Fibroblast of the aortic adventitia (primary cell): ENCODE measurements at places on chromosomes 3 and 15. TPM values are rescaled to one million over a fixed set of nuclear protein-coding genes. Genes with fewer than 3 reads are reported as not detected.

GRCh38 chr15:78910271-78910670 is 34.6 kb downstream of the CTSH start:
- DNase-seq, result no peak

DNA sequence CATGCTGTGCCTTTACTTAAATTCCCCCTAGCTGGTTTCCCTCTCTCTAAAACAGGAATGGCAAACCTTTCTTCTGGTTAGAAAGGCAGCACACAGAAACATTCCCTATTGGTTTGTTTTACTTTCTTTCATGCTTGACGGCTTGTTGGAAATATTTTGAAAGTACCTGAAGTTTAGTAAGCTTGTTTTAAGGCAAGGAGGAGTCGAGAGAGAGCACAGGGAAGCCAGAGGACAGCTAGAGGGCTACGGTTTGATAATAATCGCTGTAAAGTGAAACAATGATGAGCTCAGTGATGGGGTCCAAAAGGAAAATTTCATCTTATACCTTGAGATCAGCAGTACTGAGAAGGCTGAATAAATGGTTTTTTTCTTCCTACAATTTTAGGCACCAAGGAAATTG is 64.1 kb downstream of the ATP13A4 start:
- DNase-seq, result no peak

- DNase-seq, result peak; percentile 60
Measured at GRCh38 chr3:42376344-42376798, 34.0 kb downstream of the LYZL4 start.

DNA sequence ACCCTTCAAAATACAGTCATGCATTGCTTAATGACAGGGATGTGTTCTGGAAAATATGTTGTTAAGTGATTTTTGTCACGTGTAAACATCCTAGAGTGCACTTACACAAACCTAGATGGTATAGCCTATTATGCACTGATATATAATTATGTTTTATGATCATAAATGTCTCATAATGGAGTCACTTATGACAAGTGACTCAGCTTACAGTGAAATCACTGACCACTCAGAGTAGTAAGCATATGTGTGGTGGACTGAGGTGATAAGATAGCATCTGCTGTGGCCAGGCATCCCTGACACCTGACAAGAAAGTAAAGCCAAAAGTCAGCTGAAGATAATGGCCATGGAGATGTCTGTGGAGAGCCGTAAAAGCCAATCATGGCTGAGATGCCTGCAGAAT is 5.4 kb downstream of the ACAD11 start:
- no peak for DNase-seq

DNA sequence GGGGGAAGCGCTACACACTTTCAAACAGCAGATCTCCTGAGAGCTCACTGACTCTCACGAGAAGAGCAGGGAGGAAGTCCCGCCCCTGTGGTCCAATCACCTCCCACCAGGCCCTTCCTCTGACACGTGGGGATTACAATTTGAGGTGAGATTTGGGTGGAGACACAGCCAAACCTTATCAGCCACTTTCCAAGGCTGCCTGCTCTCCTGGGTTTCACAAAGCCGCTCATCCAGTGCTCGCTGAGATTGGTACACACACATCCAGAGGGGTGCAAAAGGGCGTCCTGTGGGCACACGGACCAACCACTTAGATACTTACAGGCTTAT is 23.1 kb downstream of the XXYLT1 start:
- no peak for DNase-seq

- peak; percentile 75 for DNase-seq
Measured at GRCh38 chr3:17412950-17413530, 329.4 kb downstream of the TBC1D5 start.

DNA sequence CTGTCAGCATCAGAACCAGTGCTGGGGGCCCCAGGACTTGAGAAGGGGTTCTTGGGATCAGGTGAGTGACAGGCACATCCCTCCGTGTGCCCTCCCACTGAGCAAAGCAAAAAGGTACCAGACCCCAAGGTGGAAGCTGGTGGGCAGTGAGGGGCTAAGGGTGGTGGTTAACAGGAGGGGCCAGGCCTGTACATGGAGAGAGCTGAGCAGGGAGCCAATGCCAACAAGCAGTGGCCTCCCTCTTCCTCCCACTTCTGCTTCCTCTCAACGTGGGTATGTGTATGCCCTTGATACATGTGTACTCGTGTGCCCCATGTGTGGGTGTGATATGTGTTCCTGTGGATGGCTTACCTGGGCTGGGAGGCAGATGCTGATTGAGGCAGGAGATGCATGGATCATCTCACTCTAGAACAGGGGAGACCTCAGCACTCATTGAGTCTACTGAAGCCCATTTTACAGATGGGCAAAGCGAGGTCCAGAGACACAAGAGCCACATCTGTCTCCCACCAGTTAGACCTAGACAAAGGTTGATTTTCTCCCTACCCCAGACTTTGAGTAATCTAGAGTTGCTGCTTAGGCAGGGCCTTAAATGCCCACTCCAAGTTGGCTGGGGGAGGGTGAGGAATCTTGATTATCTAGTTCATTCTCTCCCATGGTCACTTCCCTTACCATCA is 945 bp downstream of the VIPR1 start:
- DNase-seq, result no peak

GRCh38 chr15:31031471-31032067 is 40.1 kb upstream of the MTMR10 start:
- DNase-seq, result peak; percentile 52

DNA sequence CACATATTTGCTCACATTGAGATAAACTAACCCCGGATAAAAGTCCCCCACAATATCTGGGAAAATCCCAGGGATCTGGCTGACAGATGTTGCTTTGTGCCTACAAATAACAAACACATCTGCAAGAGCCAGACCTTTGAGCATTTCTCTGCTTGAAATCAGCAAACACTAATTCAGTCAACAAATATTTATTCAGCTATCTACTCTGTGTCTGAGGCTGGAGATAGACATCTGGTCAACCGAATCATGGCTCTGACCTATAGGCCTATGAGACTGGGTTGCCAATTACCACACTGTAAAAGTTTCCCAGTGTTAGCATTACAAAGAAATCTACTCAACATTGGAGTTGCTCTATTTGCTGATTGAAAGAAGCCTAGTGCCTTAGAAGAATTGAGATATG is 201.1 kb upstream of the CADPS start:
- DNase-seq, result no peak

- no peak for DNase-seq
Measured at GRCh38 chr3:45646051-45646585, 43.1 kb upstream of the SACM1L start.

GRCh38 chr15:40743921-40744814 is 10.9 kb downstream of the RMDN3 start:
- DNase-seq, result peak; percentile 56

DNA sequence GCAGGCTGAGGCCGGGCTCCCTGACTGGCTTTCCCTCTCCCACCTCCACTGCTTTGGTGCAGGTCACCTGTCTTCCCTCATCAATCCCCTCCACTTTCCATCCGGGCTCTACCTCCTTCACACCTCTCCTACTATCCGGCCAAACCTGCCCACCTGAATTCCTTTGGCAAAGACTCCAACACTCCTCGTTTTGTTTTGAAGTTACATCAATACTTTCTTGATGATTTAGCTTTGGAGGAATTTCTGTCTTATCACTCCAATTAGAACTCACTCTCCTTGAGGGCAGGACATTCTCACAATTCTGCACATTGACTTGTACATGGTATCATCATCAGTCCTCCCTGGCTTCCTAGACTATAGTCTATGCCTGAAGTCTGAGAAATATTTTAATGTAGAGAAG is 20.4 kb downstream of the LDHAL6B start:
- DNase-seq, result no peak

GRCh38 chr3:174640932-174641331 is 218.2 kb upstream of the NAALADL2 start:
- DNase-seq, result no peak

DNA sequence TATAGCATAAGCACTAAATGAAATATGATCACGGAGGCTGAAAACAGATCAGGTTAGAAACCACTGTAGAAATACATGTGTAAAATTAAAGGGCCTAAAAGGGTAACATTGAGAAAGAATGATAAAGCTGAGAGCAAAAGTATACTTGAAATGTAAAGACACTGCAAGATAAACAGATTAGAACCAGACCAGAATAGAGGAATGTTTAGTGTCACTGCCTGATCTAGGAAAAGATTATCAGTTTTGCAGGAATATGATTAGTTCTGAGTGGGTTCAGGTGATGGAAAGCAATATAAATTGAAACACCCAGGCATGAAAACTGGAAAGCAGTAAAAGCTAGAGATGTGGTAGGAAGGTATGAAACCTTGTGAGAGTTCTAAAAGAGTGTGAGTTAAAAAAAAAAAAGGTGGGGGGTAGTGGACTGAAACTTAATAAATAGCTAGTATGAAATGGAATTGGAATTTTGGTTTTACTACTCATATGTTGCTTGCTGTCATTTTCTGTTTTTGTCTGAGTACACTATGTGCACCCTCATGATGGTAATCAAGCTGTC is 16.0 kb upstream of the C3orf38 start:
- DNase-seq, result no peak

DNA sequence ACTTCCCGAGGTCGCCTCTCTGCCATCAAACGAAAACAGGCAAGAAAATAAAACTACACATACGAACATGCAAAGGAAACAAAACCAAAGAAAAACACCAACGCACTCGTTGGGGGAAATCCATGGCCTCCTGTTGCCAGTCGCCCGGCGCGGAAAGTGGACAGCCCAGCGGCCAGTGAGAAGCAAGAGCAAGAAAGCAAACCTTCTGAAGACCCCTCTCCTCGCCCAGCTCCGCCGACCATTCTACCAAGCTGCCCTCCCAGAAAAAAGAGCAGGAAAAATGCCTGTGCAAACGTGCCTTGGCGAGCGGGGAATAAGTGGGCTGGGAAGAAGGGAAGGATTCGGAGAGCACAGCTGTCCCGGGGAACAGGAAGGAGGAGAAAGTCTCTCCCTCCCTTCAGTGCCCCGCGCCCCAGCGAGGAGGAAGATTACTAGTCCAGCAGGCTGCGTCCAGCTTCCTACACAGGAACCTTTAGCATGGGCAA is 802 bp upstream of the NECTIN3 start:
- no peak for DNase-seq

GRCh38 chr3:134287512-134287911 is 36.9 kb upstream of the RYK start:
- no peak for DNase-seq

GRCh38 chr15:27461181-27461580 is 490.2 kb downstream of the GABRG3 start:
- no peak for DNase-seq

DNA sequence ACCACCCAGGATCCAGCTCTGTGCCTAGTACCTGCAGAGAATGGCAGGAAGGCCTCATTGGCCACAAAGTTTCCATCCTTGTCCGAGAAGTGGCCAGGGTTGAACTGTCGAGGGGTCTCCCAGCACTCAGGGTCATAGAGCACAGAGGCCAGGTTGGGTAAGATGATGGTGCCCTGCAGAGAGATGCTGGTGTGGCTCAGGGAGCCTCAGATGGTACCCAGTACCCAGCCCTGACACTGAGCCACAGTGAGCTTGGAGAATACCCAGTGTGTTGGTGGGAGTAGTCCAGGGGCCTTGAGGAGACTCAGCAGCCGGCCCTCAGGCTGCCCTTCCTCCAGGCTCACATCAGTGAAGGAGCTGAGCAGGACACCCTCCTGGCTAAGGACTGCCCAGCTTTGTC is 11.5 kb upstream of the PARL start:
- no peak for DNase-seq

DNA sequence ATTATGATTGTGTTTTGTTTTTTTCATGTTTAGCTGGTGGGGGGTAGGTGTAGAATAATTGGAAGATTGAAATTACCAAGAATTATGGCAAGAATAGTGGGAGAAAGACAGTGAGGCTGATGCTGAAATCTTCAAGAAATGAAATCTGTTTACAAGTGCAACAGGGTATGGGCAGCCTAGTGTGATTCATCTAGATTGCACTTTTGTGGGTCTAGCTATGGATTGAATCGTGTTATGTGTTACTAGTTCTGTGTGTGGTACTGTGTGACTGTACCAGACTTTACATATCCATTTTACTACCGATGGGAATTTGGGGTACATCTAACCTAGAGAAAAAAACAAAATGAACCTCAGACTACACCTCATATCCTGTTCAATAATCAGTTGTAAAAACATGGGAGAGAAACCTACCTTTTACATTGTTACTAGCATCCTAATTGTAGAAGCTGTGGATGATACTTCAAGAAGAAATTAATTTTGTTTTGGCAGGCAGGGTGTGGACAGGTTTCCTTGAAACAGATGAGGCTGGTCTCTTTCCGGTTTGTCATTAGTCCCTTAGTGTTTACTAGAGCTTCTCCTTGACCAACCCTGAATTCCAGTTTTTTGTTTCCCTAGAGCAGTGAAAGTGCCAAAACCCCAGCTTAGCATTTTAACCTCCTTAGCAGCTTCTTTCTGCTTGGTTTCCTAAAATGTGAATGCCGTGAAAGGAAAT is 47.9 kb downstream of the OPA1 start:
- DNase-seq, result no peak

- peak; percentile 81 for DNase-seq
Measured at GRCh38 chr3:187264021-187264420, 27.5 kb downstream of the MASP1 start.

CSPG5 gene
- total RNA-seq, result 0.09 TPM in 1 of 2 replicates, not detected in the other

ADGRG7 gene
- total RNA-seq, result not detected in 2 replicates

DNASE1L3 gene
- not detected in 2 replicates for total RNA-seq

CHRNA3 gene
- total RNA-seq, result under 0.01 TPM in 1 of 2 replicates, not detected in the other

GADL1 gene
- 0.18 TPM in 1 of 2 replicates, not detected in the other for total RNA-seq

ST8SIA2 gene
- 0.25 TPM in 1 of 2 replicates, not detected in the other for total RNA-seq

GOLGA6L7 gene
- total RNA-seq, result not detected in 2 replicates

CDC25A gene
- total RNA-seq, result 0.90 and 13.6 TPM in 2 replicates

GOLGA6C gene
- not detected in 2 replicates for total RNA-seq

RAB27A gene
- 9.9 and 27.7 TPM in 2 replicates for total RNA-seq

NEK4 gene
- 3.6 and 28.2 TPM in 2 replicates for total RNA-seq

TMEM45A gene
- 13.7 and 50.6 TPM in 2 replicates for total RNA-seq

PROK2 gene
- not detected in 2 replicates for total RNA-seq

ECE2 gene
- total RNA-seq, result not detected in 2 replicates

TMEM207 gene
- not detected in 2 replicates for total RNA-seq

FANCD2OS gene
- not detected in 2 replicates for total RNA-seq
